Body of pancreas (tissue), 4 donors: ENCODE measurements at places on chromosomes 7 and 10.
A peak's percentile ranks its signal among the peaks of the same experiment; 100 is the strongest.

DNA sequence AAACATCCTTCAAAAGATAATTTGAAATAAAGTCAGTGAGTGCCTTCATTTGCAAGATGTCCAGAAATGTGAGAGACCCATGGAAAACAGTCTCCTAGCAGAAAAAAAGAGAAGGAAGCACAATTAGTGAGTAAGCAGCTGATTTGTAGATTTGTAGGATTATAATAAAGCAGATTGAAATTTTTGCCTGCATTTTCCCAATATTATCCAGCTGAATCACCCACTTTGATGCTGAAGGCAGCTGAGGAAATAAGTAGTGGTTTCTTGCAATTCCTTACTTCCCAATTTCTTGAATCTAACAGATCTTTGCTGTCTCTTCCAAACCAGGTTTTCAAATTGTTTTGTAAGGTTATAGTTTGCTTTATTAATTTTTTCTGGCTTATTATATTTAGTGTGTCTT is 181.4 kb downstream of the GNAT3 start:
- no peak for DNase-seq

- DNase-seq = no peak
Measured at GRCh38 chr7:114487174-114487573, 72.6 kb downstream of the FOXP2 start.

GRCh38 chr7:149690688-149691446 is 82.5 kb downstream of the ZNF467 start:
- DNase-seq = peak; percentile 24

DNA sequence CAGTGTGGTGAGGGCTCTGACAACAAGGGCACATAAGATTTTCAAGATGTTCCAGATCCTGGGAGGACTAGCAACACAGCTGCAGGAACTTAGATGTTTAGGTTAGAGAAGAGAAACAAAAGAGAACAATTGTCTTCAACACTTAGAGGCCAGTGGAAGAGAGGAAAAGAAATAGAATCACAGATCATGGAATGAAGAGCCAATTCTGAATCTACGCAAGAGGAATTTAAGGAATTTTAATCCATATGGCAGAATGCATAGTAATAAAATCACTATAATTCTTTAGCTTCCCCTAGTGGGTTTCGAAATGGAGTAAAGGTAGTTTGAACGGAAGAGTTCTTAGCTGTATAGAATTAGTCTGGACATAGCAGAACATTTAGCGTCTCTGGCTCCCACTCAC is 114.6 kb upstream of the LRRTM3 start:
- DNase-seq = no peak

- DNase-seq = no peak
Measured at GRCh38 chr7:99201027-99201426, 6.9 kb downstream of the KPNA7 start.

GRCh38 chr10:77106676-77107075 is 530.9 kb downstream of the KCNMA1 start:
- no peak for DNase-seq

DNA sequence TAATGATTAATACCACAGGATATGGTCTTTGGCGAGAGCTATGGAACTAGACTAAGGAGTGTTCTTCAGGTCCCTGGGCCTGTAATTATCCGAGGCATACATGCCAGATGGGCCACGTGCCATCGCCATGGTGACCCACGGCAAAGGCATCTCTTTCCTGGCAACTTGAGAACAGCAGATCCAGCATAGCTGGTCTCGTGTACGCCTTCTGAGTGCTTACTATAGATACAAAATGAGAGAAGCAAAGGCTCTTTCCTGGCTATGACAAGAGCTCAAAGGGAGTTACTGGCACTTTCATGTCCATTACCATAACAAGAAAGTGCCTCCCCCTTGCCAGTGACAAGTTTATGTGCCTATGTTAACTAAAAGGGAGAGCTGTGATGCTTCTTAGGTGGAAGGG is 26.0 kb upstream of the GLI3 start:
- peak; percentile 17 for DNase-seq
